Heart right ventricle (tissue), 16 donors: ENCODE measurements at places on chromosomes 4 and X. TPM values are rescaled to one million over a fixed set of nuclear protein-coding genes. Genes with fewer than 3 reads are reported as not detected.

DNA sequence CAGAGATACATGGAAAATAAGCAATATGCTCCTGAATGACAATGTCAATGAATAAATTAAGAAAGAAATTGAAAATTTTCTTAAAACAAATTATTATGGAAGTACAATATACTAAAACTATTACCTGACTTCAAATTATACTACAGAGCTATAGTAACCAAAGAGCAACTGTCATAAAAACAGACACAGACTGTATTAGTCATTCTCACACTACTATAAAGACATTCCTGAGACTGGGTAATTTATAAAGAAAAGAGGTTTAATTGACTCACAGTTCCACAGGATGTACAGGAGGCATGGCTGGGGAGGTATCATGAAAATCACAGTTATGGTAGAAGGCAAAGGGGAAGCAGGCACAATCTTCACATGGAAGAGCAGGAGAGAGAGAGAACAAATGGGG is 60.0 kb upstream of the CYSLTR1 start:
- no peaks in the 10 kb centered on the region for H3K27me3 ChIP-seq
- no peak for DNase-seq
- H3K4me1 ChIP-seq: no peaks in the 10 kb centered on the region
- H3K36me3 ChIP-seq: no peaks in the 10 kb centered on the region
- no peak overlapping the region for H3K27ac ChIP-seq

- no peak for DNase-seq
- H3K27ac ChIP-seq: no peak overlapping the region
- no peaks in the 10 kb centered on the region for H3K4me1 ChIP-seq
- no peak overlapping the region for H3K4me3 ChIP-seq
- no peaks in the 10 kb centered on the region for H3K27me3 ChIP-seq
Measured at GRCh38 chr4:116899561-116899960, 185.8 kb downstream of the TRAM1L1 start.

- no peaks in the 10 kb centered on the region for H3K4me1 ChIP-seq
- no peak overlapping the region for H3K27ac ChIP-seq
- DNase-seq: no peak
- no peaks in the 10 kb centered on the region for H3K36me3 ChIP-seq
- H3K27me3 ChIP-seq: no peaks in the 10 kb centered on the region
Measured at GRCh38 chr4:161799710-161800109, 364.1 kb downstream of the FSTL5 start.

DNA sequence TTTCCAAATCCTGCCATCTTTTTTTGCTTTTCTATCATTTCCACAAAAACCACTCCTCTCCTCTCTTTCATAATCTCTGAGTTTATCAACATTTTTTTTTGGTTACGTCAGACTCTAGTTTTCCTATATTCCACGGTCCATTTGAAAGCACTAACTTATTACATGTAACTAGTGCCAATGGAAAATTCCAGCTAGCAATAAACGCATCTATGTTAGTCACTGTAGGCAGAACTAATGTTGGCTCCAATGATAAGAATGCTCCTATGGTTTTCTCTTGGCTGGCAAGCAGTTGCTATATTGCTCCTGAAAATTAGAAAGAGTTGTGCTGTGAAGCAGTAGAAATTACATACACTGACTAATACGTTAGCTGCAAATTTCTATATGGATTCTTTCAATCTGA is 634.6 kb upstream of the FTHL17 start:
- no peaks in the 10 kb centered on the region for H3K27me3 ChIP-seq
- no peaks in the 10 kb centered on the region for H3K4me1 ChIP-seq
- H3K27ac ChIP-seq: no peak overlapping the region
- no peak overlapping the region for H3K4me3 ChIP-seq
- DNase-seq: no peak

The MAGED4 gene
- not detected for total RNA-seq

- H3K36me3 ChIP-seq: no peaks in the 10 kb centered on the region
- H3K4me1 ChIP-seq: no peaks in the 10 kb centered on the region
- H3K27ac ChIP-seq: no peak overlapping the region
- H3K27me3 ChIP-seq: no peaks in the 10 kb centered on the region
- no peak overlapping the region for H3K4me3 ChIP-seq
Measured at GRCh38 chrX:153533091-153533490, 15.6 kb downstream of the ATP2B3 start.

DNA sequence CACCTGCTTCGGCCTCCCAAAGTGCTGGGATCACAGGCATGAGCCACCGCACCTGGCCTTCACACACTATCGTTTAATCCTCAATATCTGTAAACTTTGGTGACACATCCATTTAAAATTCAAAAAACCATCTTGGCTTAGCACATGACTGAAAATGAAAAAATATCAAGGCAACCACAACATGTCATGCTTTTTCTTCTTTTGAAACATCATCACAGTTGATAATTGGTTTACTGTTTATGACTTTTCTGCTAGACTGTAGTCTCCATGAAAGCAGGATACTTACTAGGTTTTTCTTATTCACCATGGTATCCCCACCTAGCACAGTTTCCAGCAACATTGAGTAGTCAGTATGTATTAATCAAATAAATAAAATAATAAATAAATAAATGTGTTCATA is 11.0 kb downstream of the GNRHR start:
- no peaks in the 10 kb centered on the region for H3K36me3 ChIP-seq
- H3K27ac ChIP-seq: no peak overlapping the region
- H3K4me3 ChIP-seq: no peak overlapping the region
- H3K27me3 ChIP-seq: no peaks in the 10 kb centered on the region
- H3K4me1 ChIP-seq: no peaks in the 10 kb centered on the region

DNA sequence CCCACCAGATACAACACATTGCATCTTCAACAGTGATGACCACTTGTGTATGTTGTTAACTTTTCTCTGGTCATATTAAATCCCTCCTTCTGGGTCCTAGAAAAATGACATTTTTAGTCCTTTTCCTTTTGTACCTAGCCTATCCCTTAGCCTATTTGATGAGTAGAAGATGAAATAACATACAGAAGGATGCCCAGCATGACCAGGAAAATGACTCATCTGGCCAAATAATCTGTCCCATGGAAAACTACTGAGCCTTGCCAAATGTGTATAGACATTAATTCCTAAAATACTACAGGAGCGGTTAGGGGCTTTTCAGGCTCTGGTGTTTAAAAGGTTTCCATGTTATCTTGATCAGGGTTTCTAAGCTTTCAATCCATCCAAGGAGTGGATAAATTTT is 129.0 kb upstream of the KCNIP4 start:
- H3K4me3 ChIP-seq: no peak overlapping the region
- H3K36me3 ChIP-seq: no peaks in the 10 kb centered on the region
- DNase-seq: no peak
- H3K27me3 ChIP-seq: no peaks in the 10 kb centered on the region

- no peak for DNase-seq
- H3K36me3 ChIP-seq: no peaks in the 10 kb centered on the region
- H3K4me1 ChIP-seq: no peaks in the 10 kb centered on the region
- no peak overlapping the region for H3K4me3 ChIP-seq
Measured at GRCh38 chr4:168524006-168524405, 27.2 kb downstream of the PALLD start.

- no peak overlapping the region for H3K27ac ChIP-seq
- no peak overlapping the region for H3K4me3 ChIP-seq
- H3K4me1 ChIP-seq: no peaks in the 10 kb centered on the region
- H3K27me3 ChIP-seq: no peaks in the 10 kb centered on the region
- H3K36me3 ChIP-seq: no peaks in the 10 kb centered on the region
- DNase-seq: no peak
Measured at GRCh38 chr4:7649741-7650531, 215.2 kb upstream of the PSAPL1 start.

DNA sequence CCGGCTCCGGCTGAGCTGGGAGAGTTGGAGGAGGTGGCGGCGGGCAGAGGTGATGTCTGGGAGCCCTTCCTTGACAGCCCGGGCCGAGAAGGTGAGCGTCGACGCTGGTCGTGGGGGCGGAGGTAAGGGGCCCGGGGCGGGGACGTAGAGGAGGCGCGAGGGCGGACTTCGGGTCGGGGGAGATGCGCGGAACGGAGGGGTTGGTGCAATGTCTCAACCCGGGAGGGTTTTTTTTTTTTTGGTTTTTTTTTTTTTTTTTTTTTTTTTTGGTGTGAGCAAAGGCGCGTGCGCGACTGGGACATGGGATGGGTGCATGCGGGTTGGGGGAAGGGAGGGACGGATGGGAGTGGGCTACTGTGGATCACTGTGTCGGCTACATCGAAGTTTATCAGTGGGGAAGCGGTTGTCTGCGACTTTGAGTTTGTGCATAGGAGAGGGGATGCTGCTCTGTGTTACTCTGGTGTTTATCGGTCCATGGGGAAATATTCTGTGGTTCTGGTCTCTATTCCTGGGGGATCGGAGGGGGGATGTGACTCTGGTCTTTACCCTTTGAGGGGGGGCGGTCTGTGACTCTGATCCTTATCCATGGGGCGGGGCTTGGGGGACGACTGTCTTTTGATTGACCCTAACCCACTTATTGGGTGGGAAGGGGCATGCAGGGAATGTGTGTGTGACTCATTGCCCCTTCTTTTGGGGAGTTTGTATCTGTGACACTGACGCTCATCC is 537 bp downstream of the RBM10 start:
- H3K27ac ChIP-seq: peak overlapping the region; percentile 97
- H3K4me1 ChIP-seq: no peaks in the 10 kb centered on the region
- no peak for DNase-seq
- H3K36me3 ChIP-seq: no peaks in the 10 kb centered on the region
- H3K27me3 ChIP-seq: no peaks in the 10 kb centered on the region

DNA sequence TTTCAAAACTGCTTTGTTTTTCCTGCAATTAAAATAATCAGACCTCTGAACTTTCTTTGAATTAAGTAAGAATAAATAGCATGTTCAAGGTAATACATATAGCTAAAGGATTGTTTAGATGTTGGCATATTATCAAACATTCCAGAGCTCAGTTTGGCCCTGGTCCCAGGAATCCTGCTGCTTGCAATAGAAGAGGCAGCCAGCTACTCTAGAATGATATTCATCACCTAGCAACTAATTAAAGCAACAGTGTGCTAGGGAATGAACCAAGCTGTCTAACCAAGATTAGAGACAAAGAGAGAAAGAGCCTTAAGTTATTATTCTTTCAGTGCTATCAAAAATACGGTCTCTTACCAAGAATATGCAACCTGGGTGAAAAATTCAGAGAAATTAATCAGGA is 460.9 kb downstream of the GABRG1 start:
- peaks cover 6% of the 10 kb centered on the region for H3K4me1 ChIP-seq
- H3K36me3 ChIP-seq: no peaks in the 10 kb centered on the region
- no peak overlapping the region for H3K4me3 ChIP-seq
- no peaks in the 10 kb centered on the region for H3K27me3 ChIP-seq
- DNase-seq: peak; percentile 23

- no peaks in the 10 kb centered on the region for H3K4me1 ChIP-seq
- peaks cover 16% of the 10 kb centered on the region for H3K36me3 ChIP-seq
- no peaks in the 10 kb centered on the region for H3K27me3 ChIP-seq
- no peak overlapping the region for H3K27ac ChIP-seq
- no peak overlapping the region for H3K4me3 ChIP-seq
Measured at GRCh38 chr4:153295131-153295755, 49.2 kb upstream of the MND1 start.

The CT45A5 gene
- not detected for total RNA-seq

The CDX4 gene
- total RNA-seq: not detected

The UNC5C gene
- 1.8 TPM for total RNA-seq

- DNase-seq: no peak
- peak overlapping the region; percentile 61 for H3K4me3 ChIP-seq
- H3K27ac ChIP-seq: peak overlapping the region; percentile 52
- H3K4me1 ChIP-seq: peaks cover 28% of the 10 kb centered on the region
- no peaks in the 10 kb centered on the region for H3K36me3 ChIP-seq
- H3K27me3 ChIP-seq: no peaks in the 10 kb centered on the region
Measured at GRCh38 chrX:77786365-77786680, 307 bp upstream of the ATRX start.

The SLC2A9 gene
- 8.3 TPM for total RNA-seq

The STARD8 gene
- 5.2 TPM for total RNA-seq

GRCh38 chrX:111609206-111609605 is 71.8 kb upstream of the ALG13 start:
- no peak overlapping the region for H3K4me3 ChIP-seq
- no peak overlapping the region for H3K27ac ChIP-seq
- no peak for DNase-seq
- no peaks in the 10 kb centered on the region for H3K4me1 ChIP-seq

DNA sequence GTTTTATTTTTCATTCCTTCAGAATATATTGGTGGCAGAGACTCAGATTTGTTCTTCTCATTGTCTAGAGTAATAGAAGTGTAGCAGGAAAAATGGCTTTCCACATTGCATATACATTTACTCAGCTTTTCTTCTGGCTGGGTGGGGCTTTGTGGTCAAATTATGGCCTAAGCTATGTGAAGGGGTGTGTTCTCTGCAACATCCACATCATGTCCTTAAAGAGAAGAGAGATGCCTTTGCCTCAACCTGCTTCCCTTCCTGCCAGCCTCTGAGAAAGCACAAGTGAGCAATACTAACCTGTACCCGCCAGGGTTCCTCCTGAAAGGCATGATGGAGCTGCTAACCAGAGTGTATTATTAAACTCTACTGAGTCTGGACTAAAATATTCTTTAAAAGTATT is 695.6 kb upstream of the FAM241A start:
- no peaks in the 10 kb centered on the region for H3K27me3 ChIP-seq
- H3K4me1 ChIP-seq: no peaks in the 10 kb centered on the region
- H3K4me3 ChIP-seq: no peak overlapping the region
- no peak for DNase-seq
- no peak overlapping the region for H3K27ac ChIP-seq

DNA sequence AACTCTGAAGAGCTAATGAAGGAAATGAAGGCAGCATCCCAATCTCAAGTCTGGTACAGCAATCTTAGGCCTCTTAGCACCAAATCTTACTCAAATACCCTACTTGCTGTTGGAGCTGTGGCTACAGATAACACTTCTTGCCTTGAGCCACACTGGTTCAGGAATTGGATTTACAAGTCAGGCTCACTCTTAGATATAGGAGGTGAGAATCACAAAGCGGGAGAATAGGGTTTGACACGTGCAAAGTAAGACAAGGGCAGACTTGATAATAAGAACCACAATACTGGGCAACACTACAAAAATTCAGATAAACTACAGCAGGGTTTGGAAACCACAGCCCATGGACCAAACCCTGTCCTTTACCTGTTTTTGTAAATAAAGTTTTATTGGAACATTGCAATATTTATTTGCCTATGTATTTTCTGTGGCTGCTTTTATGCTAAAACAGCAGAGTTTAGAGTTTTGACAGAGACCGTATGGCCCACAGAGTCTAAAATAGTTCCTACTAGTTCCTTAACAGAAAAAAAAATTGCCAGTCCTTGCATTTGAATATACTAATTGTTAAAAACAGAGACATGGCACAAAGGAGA is 9.3 kb upstream of the CUL4B start:
- H3K4me1 ChIP-seq: no peaks in the 10 kb centered on the region
- no peak overlapping the region for H3K4me3 ChIP-seq
- H3K36me3 ChIP-seq: no peaks in the 10 kb centered on the region
- H3K27ac ChIP-seq: no peak overlapping the region

GRCh38 chr4:145815626-145816025 is 123.0 kb downstream of the ZNF827 start:
- H3K27me3 ChIP-seq: no peaks in the 10 kb centered on the region
- DNase-seq: no peak
- H3K4me3 ChIP-seq: no peak overlapping the region
- H3K4me1 ChIP-seq: peaks cover 5% of the 10 kb centered on the region
- no peak overlapping the region for H3K27ac ChIP-seq

DNA sequence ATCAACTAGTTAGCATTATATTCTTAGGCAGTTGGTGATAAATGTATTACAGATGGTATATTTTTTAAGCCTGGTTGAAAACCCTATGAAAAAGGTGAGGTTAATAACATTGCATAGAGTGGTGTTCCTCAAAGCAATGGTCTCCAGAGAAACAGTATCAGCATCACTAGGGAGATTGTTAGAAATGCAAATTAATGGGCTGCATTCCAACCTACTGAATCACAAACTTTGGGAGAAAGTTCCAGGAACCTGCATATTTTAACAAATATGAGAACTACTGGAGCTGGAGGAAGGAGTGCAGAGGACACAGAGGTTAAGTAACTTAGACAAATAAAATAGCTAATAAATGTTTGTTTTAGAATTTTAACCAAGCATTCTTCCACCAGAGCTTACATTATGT is 166.9 kb upstream of the PCDH10 start:
- H3K27me3 ChIP-seq: no peaks in the 10 kb centered on the region
- no peak overlapping the region for H3K27ac ChIP-seq
- H3K36me3 ChIP-seq: no peaks in the 10 kb centered on the region
- DNase-seq: no peak
